Endothelial cell (in vitro differentiated cells): ENCODE measurements at places on chromosomes 12 and 14. TPM values are rescaled to one million over a fixed set of nuclear protein-coding genes. Genes with fewer than 3 reads are reported as not detected.

The FOXG1 gene
- total RNA-seq, result 1.8 TPM

The KRT2 gene
- total RNA-seq, result not detected

The DHRS4 gene
- 18.9 TPM for total RNA-seq

The CIDEB gene
- total RNA-seq, result 0.82 TPM

The KCNA5 gene
- 1.2 TPM for total RNA-seq

The MYH7 gene
- total RNA-seq, result 0.18 TPM

The OR6C6 gene
- total RNA-seq, result not detected

The NRL gene
- total RNA-seq, result 1.2 TPM

The GARIN6 gene
- not detected for total RNA-seq

The AQP2 gene
- 0.05 TPM for total RNA-seq

The DDX23 gene
- total RNA-seq, result 96.2 TPM

The DDIT3 gene
- total RNA-seq, result 4.2 TPM

The RNU4-1 gene
- total RNA-seq, result 6,066 TPM

The IFT81 gene
- 18.7 TPM for total RNA-seq

The ASCL1 gene
- total RNA-seq, result not detected

The GNB3 gene
- total RNA-seq, result 9.0 TPM

The TAS2R14 gene
- total RNA-seq, result 2.0 TPM

The CRIP1 gene
- total RNA-seq, result 2.5 TPM
